ENCODE measurements at places on chromosomes 5 and 9.
A peak's percentile ranks its signal among the peaks of the same experiment; 100 is the strongest.

DNA sequence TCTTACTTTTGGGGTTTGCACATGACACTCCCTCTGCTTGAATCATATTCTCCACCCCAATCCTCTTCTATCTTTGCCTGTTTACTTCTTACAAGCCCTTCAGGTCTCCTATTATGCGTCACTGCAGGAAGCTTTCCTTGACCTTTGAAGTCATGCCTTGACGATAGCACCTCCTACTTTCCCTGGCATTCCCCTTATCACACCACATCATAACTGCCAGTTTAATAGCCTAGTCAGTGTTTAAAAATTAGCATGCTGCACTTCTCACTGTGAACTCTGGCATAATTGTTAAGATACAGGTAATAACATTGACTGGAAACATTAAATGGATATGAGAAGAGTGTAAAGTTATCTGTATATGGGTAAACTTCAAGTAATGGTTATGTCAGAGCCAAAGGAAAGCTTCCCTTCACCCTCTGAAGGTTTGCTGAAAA is 37.1 kb upstream of the CEP120 start:
- DNase-seq, result no peak

- DNase-seq, result no peak
Measured at GRCh38 chr5:93188876-93189485, 392.0 kb downstream of the NR2F1-AS1 start.

DNA sequence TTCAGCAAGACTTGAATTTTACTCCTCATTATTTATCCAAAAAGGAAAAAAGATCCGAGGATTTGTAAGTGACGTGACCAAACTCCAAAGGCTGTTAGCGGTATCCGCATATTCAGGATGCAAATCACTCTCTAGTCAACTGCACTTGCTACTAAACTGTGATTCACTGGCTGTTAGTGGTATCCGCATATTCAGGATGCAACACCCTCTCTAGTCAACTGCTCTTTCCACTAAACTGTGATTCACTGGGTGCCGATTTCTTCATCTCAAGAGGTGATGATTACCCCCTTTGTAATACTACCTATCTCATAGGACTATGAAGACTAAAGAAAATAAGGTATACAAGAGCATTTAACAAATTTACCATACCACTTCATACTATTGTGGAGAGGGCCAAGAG is 5.7 kb downstream of the MAPKAP1 start:
- no peak for DNase-seq

GRCh38 chr5:137666461-137666850 is 69.4 kb downstream of the KLHL3 start:
- DNase-seq, result no peak

- DNase-seq, result no peak
Measured at GRCh38 chr9:15211160-15211814, 95.7 kb downstream of the TTC39B start.

DNA sequence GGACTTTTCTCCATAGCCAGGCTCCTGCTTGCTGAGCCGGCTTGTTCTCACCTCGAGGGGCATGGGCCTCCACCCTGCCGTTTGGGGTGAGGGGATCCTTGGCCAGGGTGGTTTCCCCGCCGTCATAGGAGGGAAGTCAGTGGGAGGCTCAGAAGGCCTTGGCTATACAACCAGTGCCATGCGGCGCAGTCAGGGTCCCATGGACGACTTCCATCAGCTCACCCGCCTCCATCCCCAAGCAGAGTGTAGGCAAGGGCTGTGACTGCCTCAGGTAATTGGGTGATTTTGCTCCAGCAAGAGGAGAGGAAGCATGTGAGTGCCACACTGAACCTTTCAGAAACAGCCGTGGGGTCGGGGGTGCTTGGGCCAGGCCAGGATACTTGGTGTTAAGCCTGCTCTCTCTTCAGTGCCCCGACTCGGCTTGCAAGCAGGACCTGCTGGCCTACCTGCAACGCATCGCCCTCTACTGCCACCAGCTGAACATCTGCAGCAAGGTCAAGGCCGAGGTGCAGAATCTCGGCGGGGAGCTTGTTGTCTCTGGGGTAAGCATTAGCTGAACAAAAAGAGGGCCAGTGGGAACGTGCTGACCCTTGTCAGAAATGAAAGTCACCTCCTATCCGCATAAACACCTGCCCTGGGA is 57.2 kb upstream of the LRRTM2 start:
- DNase-seq, result peak; percentile 15

GRCh38 chr5:173451651-173452050 is 123.4 kb upstream of the STC2 start:
- DNase-seq, result no peak

GRCh38 chr5:88952344-88952743 is 69.4 kb upstream of the MEF2C start:
- DNase-seq, result no peak

DNA sequence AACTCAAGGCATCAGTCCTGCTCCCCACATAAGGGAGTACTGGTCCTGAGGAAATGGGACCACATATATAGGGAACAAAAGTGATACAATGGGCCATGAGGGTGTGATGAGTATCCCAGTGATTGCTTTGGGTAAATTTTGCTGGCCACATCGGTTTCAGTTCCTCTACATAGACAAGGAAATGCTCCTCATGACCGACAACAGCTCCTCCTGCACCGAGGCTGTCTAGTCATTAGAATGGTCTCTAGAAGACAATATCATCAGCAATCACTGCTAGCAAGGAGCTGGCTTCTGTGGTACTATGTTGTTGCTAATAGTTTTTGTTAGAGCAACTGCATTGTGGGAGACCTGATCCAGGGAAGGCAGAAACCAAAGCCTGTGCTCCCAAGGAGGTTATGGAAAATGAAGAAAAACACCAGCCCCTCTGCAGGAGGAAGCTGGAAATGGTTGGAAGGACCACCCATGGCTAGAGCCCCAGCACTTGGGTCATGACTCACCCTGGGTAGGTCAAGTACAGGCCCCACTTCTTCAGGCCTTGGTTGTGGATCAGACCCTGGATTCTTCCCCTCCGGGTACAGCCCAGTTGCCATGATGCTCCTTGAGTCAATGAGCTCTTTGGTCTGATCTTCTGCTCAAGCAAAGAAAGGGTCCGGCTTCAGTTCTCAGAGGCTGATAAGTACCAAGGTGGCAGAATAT is 3.4 kb upstream of the CTSL start:
- no peak for DNase-seq

DNA sequence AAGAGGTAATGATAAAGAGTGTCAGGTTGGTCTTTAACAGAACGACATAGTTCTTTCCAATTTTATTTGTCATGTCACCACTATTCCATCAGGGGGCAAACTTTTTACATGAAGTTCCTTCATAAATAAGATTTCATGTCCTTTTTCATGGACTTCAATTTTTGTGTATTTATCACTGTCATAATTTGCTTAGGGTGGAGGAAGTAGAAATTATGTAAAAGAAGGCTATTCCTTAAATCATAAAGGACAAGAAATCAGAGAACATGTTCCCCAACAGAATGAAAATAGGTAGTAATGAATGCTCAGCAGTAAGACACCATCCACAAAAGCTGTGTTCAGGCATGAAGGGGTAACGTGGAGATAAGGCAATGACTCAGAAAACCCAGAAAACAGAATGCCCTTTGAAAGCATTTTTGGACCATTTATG is 72.7 kb downstream of the ZFAND5 start:
- DNase-seq, result no peak

GRCh38 chr9:121800376-121800775 is 148.9 kb downstream of the DAB2IP start:
- DNase-seq, result no peak

- DNase-seq, result no peak
Measured at GRCh38 chr5:56412601-56413379, 179.7 kb upstream of the ANKRD55 start.

GRCh38 chr9:73152953-73153352 is 1.3 kb downstream of the ANXA1 start:
- no peak for DNase-seq

- DNase-seq, result no peak
Measured at GRCh38 chr5:161481922-161482321, 64.6 kb downstream of the GABRB2 start.

DNA sequence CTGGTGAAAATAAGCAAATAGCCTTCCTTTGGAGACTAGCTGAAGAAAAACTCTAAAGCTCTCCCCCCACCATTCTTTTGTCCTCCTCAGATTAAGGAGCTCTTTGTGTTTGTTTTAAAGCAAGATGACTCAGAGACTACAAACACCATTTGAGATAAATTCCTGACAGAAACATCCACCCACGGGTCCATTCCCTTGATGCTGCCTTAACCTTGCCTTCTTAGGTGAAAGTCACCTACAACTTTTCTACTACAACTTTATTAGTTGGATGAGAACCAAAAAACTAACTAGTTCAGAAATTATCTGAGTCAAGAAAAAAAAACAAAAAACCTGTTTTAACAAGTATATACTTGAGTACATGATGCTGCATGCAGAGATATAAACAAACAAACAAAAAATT is 831.1 kb downstream of the NR2F1-AS1 start:
- no peak for DNase-seq

DNA sequence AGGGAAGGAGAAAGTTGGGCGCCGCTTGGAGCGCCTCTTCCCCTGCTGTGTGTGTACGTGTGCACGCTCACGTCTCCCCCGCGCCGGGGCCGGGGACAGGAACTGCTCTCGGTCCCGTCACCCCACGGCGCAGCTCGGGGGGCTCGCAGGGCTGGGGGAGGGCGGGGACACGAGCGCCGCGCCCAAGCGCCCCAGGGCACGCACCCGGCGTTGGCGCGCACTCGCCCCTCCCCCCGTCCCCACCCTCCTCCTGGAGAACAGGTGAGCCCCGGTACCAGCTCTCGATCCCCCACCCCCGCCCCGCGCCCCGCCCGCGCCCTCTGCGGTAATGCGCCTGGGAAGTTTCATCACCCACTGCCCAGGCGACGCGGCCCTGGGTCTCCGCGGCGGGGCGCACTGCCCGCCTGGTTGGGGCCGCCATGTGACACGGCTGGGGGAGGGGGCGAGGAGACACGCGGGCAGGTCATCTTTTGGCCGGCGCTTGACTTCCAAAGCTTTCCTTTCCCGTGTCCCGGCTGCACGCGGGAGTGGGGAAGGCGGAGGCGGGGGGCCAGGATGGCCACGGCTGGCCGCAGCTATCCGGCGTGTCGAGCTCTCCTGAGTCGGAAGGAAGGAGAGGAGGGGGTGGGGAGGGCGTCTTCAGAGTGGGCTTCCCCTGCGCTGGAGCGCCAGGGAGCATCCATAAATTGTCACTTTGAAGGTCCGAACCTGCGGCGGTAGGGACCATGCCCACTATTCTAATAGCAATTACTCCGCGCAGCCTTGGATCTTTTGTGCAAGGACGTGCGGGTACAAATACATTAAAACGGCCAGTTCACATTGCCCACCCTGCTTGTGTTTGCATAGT is 1.5 kb upstream of the STC2 start:
- no peak for DNase-seq

GRCh38 chr9:72089451-72090130 is 29.2 kb upstream of the C9orf57 start:
- no peak for DNase-seq

DNA sequence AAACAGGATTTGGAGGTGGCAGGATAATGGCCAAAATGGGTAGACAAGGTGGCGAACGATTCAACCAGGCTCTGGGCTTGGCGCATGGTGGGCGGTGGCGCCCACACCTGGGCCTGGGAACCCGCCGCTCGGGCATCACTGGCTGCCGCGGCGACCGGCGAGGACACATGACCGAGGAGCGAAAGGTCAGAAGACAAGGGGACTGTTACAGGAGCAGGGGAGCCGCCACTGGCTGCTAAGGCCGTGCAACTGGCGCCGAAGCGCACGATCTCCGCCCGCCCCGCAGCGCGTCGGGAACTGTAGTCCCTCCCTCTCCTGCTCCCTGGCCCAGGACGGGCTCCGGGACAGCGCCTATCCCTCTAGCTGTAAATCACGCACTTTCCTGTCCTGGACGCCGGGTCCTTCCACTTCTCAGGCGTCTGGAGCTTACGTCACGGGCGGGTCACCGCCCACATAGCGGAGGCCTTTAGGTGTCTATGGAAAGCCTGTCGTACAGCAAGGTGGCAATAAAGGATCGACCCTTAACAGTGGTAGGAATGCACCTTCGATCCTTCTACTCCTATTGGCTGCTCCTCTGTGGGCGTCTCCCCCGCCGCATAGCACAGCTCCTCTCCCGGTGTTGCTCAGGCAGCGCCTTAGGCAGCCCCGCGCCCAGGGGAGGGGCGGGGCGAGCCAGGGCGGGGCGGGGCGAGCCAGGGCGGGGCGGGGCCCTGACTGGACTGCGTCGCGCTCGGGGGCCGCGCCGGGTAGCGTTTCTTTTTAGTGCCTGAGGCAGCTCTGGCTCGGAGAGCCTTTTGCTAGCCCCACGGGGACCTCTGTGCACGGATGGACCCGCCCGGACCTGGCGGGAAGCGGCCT is at the start of gene ICE1:
Gene ICE1 (plus strand): TSS at position 717 of the 858 bp plus-strand sequence. CDS start 239 bp downstream, outside the sequence.
- DNase-seq, result peak; percentile 95

DNA sequence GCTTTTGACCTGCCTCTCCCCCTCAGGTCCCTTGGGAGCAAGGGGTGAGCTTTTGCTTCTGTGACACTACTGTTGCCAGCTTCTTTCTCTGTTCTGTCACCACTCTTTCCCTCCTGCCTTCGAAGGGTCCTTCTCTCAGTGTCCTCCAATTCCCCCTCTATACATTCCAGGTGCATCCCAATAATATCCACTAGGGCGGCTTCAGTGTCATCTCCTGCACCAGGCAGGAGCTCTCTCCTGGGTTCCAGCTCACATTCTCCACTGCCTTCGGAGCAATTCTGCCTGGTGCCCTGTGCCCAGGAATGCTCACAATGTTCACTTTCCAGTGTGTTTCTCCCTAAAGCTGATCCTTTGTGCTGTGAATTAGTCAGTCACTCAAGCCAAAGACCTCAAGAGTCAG is 83.9 kb upstream of the CXCL14 start:
- no peak for DNase-seq

- DNase-seq, result no peak
Measured at GRCh38 chr5:41968153-41968723, 43.2 kb downstream of the FBXO4 start.

DNA sequence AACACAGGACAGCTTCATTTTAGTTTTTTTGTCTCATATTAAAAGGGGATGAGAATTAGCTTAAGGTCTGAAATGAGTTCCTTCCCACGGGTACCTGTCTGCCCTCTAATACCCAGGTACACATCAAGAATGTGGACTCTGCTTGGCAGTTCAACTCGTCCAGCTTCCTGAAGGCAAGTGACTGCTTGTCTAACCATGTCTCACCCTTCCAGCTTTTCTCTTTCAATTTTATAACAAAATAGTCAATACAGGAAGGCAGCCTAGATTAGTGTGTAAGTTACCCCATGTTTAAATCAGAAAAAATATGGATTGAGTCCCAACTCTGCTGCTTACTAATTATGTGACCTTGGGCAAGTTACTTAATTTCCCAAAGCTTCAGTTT is 50.5 kb upstream of the C5orf46 start:
- no peak for DNase-seq

GRCh38 chr9:99001892-99002291 is 58.2 kb downstream of the COL15A1 start:
- no peak for DNase-seq

GRCh38 chr9:106771608-106772007 is 91.4 kb upstream of the ZNF462 start:
- peak; percentile 21 for DNase-seq

- no peak for DNase-seq
Measured at GRCh38 chr9:81717061-81717746, 27.9 kb upstream of the TLE1 start.

- no peak for DNase-seq
Measured at GRCh38 chr5:12488161-12488560, 583.9 kb upstream of the CTNND2 start.
